ENCODE measurements at places on chromosomes 12 and 14. TPM values are rescaled to one million over a fixed set of nuclear protein-coding genes. Genes with fewer than 3 reads are reported as not detected.

Gene CKAP4
- total RNA-seq, result 102 TPM

Gene SPX
- 1.5 TPM for total RNA-seq

Gene TIMM9
- total RNA-seq, result 72.1 TPM

Gene GSG1
- 0.23 TPM for total RNA-seq

Gene ACOT6
- total RNA-seq, result not detected

Gene RFX4
- total RNA-seq, result not detected

Gene DHRS2
- total RNA-seq, result 8.3 TPM

Gene MYH6
- not detected for total RNA-seq

Gene FAM90A1
- 0.14 TPM for total RNA-seq

Gene STAT6
- 55.8 TPM for total RNA-seq

Gene HOXC5
- 0.81 TPM for total RNA-seq

Gene FGF6
- not detected for total RNA-seq

Gene AQP6
- not detected for total RNA-seq

Gene EPYC
- not detected for total RNA-seq

Gene SLC5A8
- total RNA-seq, result not detected

Gene FGF23
- not detected for total RNA-seq

Gene RNU4-1
- total RNA-seq, result not detected

Gene OR6C2
- not detected for total RNA-seq

Gene SLC7A7
- 9.8 TPM for total RNA-seq

Gene PGF
- total RNA-seq, result 2.3 TPM

Gene OVCH1
- total RNA-seq, result not detected

Gene FAM222A
- 6.5 TPM for total RNA-seq

Gene C12orf75
- 136 TPM for total RNA-seq

Gene CMKLR1
- not detected for total RNA-seq

Gene TMPRSS12
- total RNA-seq, result not detected

Gene TAS2R8
- not detected for total RNA-seq

Gene KRT6B
- not detected for total RNA-seq

Gene RERGL
- total RNA-seq, result not detected

Gene MORN3
- total RNA-seq, result 0.23 TPM

Gene LRRK2
- total RNA-seq, result 2.5 TPM

Gene MUCL1
- not detected for total RNA-seq

Gene SYNDIG1L
- total RNA-seq, result not detected

Gene IRAK3
- total RNA-seq, result 0.05 TPM

Gene CEBPE
- not detected for total RNA-seq

Gene SERPINA9
- 0.13 TPM for total RNA-seq

Gene CLEC4C
- not detected for total RNA-seq

Gene PCED1B
- 45.6 TPM for total RNA-seq

Gene AICDA
- 0.05 TPM for total RNA-seq

Gene GLIPR1
- 37.0 TPM for total RNA-seq

Gene NT5DC3
- total RNA-seq, result 9.9 TPM

Gene NRL
- total RNA-seq, result 1.0 TPM

Gene KRT77
- total RNA-seq, result not detected

Gene SERPINA6
- 0.99 TPM for total RNA-seq

Gene TMEM229B
- total RNA-seq, result 0.24 TPM

Gene CD9
- 259 TPM for total RNA-seq

Gene TBC1D30
- total RNA-seq, result 2.5 TPM

Gene OR4E2
- total RNA-seq, result not detected

Data from A549 treated with DMSO at 1 μM for 4 hours (cell line).